ENCODE measurements at places on chromosomes 12 and 14. TPM values are rescaled to one million over a fixed set of nuclear protein-coding genes. Genes with fewer than 3 reads are reported as not detected.
A peak's percentile ranks its signal among the peaks of the same experiment; 100 is the strongest.

The DENND5B gene
- 60.4 TPM for total RNA-seq

The P3H3 gene
- total RNA-seq, result 18.8 TPM

The POTEM gene
- 45.0 TPM for total RNA-seq

The SALL2 gene
- total RNA-seq, result 4.1 TPM

The RD3L gene
- total RNA-seq, result not detected

DNA sequence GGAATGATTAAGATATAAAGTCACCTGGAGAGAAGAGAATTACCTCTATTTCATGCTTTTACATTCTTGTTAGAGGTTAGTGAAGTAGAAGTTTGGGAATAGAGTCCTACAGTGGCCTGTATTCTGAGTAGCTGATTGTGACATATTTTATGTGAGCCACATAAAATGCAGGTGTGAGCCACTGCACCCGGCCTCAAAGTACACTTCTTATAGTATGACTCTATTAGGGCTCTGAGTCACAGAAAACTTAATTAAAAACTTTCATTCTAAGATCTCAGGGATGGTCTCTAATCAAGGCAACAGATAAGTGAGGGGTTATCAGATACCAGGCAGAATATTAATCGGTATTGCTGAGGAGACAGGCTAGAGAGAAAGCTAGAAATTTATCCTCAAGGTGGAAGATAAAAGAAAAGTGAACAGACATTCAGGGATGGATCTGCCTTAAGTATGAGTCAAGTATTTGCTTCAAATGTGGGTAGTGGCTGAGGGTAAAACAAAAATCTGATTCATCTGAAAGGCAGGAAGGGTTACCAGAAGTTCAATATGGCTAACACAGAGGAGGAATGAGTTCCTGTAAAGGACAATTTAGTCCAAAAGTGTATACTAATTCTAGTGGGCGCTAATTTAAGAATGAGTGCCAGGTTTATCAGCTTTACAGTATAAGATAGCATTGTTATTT, 5.5 kb upstream of the G2E3 start:
- H3K4me3 ChIP-seq, result no peak overlapping the region
- no peak overlapping the region for H3K27ac ChIP-seq
- no peaks in the 10 kb centered on the region for H3K4me1 ChIP-seq
- no peak for DNase-seq
- no peaks in the 10 kb centered on the region for H3K36me3 ChIP-seq

DNA sequence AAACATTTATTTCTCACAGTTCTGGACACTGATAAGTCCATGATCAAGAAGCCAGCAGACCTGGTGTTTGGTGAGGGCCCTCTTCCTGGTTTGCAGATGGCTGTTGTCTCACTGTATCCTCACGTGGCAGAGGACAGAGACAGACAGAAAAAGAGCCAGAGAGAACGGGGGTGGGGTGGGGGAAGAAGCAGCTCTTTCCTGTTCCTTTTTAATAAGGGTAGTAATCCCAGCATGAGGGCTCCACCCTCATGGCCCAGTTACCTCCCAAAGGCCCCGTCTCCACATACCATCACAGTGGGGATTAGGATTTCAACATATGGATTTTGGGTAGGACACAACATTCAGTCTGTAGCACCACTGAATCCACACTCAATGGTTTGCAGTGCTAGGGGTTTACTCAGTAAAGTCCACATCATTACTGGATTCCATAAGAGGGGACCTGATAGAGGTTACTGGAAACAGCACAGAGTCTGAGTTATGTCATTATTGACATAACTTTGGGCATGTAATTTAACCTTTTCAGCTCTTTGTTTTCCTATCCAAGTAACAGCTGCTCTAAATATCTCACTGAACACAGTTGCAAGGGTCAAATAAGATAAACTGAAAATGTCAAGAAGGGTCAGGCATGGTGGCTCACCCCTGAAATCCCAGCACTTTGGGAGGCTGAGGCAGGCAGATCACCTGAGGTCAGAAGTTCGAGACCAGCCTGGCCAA, 53.2 kb downstream of the RPAP3 start:
- no peaks in the 10 kb centered on the region for H3K36me3 ChIP-seq

DNA sequence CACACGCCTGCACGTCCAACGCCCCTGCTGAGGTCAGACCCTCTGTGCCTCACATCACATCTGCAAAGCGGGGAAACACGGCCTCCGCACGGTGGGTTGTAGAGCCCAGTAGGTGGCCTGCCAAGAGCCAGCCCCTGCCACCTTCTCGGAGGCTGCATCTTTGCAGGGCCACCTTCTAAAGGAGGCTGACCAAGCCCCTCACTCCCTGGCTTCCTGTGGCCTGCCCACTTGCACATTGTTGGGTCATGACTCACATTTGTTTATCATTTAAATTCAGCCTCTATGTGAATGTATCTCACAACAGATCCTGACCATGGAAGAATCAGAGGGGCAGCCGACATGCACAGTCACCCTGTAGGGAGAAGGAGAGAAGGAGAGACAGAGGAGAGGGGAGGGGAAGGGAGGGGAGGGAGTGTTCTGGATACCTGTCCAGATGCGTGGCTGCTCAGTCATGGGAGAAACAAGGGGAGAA, 319.5 kb upstream of the DIO3 start:
- no peak overlapping the region for H3K4me3 ChIP-seq
- H3K27ac ChIP-seq, result no peak overlapping the region
- H3K36me3 ChIP-seq, result no peaks in the 10 kb centered on the region
- no peaks in the 10 kb centered on the region for H3K27me3 ChIP-seq
- DNase-seq, result no peak

DNA sequence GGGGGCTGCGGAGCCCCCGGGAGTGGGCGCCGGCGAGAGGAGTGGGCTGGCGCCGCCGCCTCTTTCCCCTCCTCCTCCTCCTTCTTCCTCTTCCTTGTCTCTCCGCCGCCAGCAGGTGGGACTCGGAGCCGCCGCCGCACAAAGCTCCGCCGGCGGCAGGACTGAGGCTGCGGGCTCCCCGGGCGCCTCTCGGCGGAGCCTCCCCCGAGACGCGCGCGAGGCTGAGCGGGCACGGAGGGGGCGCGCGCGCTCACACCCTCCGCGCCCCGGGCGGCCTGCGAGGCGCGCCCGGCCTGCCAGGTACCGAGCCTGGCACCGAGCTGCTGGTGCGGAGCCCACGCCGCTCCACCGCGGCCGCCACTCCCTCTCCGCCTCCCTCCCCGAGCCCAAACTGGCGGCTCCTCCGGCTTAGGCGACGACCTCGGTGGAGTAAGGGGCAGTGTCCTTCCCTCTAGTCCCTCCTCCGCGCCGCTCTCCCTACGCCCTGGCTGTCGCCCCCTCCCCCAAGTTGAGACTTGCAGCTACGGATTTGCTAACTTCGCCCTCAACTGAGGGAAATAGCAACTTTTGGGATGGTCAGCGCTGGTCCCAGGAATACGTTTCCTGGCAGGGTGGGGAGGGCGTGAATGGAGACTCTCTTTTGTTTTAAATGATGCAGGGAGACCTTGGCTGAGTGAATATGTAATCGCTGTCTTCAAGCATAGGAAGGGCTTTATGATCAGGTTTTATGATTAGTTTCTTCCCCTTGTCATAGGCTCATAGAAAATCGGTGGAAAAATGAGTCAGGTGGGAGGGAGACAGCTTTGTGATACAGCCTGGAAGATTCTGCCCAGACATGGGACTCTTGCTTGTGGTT, 199.5 kb upstream of the CAND1 start:
- H3K27ac ChIP-seq, result no peak overlapping the region
- H3K4me1 ChIP-seq, result peaks cover 6% of the 10 kb centered on the region
- peak; percentile 40 for DNase-seq

DNA sequence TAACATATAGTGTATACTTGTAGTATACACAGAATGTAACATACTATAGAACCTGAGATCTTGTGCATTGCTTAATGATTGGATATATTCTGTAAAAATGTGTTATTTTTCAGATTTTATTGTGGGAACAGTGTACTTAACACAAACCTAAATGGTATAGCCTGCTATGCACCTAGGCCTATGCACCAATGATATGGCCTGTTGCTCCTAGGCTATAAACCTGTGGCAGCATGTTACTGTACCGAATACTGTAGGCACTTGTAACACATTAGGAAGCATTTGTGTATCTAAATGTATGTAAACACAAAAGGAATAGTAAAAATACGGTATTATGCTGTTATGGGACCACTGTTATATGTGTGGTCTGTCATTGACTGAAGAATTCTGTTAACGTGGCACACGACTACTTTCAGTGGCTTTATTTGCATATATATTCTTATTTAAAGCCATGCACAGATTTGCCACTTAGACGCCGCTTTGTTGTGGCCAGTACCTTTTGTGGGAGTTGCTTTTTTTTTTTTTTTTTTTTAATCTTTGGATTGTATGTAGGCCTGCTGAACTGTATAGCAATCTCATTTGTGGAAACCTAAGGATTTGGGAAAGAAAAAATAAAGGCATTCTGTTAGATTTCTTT, 7.4 kb downstream of the PAPOLA start:
- H3K27me3 ChIP-seq, result no peaks in the 10 kb centered on the region
- peaks cover 20% of the 10 kb centered on the region for H3K4me1 ChIP-seq
- H3K36me3 ChIP-seq, result no peaks in the 10 kb centered on the region
- H3K4me3 ChIP-seq, result no peak overlapping the region

- no peak for DNase-seq
- peak overlapping the region; percentile 91 for H3K4me3 ChIP-seq
These were observed 390 bp downstream of the BRAP start for GRCh38 chr12:111685322-111685810.

DNA sequence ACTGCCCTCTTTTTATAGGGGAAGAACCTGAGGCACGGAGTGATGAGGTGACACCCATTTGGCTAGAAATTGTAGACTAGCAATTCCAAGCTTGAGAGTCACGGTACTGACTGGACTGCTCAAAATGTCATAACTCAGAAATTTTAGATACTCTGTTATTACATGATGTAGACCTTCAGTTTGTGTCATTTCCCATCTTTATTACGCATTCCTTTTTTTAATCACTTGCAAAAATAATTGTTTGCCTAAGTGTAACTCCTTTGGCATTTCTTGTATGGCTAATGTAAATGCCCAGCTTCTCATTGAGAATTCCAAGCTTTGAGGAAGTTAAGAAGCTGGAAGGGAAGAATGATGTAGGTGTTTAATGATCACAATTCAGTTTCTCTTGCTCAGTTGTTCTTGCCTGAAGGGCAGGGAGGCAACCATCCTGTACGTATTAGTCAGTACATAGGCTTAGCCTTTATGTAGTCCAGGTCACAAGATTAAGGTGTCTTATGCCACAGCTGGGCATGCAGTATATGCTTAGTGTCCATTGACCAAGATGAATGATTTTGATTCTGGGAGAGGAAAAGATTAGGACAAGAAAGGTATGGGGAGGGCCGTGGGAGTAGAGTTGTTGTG, 68.2 kb upstream of the EVL start:
- no peaks in the 10 kb centered on the region for H3K4me1 ChIP-seq
- no peak for DNase-seq
- no peak overlapping the region for H3K27ac ChIP-seq
- H3K36me3 ChIP-seq, result no peaks in the 10 kb centered on the region
- no peaks in the 10 kb centered on the region for H3K27me3 ChIP-seq
- H3K4me3 ChIP-seq, result no peak overlapping the region

GRCh38 chr14:21168055-21168454, 12.2 kb upstream of the OR5AU1 start:
- no peaks in the 10 kb centered on the region for H3K4me1 ChIP-seq
- H3K27me3 ChIP-seq, result no peaks in the 10 kb centered on the region

- H3K27ac ChIP-seq, result no peak overlapping the region
- DNase-seq, result no peak
- no peaks in the 10 kb centered on the region for H3K27me3 ChIP-seq
These were observed 31.5 kb upstream of the ANO6 start for GRCh38 chr12:45184147-45184963.

GRCh38 chr14:87628129-87628528, 364.9 kb downstream of the GALC start:
- no peaks in the 10 kb centered on the region for H3K27me3 ChIP-seq
- peak; percentile 58 for DNase-seq
- H3K4me1 ChIP-seq, result peaks cover 8% of the 10 kb centered on the region
- no peak overlapping the region for H3K27ac ChIP-seq

DNA sequence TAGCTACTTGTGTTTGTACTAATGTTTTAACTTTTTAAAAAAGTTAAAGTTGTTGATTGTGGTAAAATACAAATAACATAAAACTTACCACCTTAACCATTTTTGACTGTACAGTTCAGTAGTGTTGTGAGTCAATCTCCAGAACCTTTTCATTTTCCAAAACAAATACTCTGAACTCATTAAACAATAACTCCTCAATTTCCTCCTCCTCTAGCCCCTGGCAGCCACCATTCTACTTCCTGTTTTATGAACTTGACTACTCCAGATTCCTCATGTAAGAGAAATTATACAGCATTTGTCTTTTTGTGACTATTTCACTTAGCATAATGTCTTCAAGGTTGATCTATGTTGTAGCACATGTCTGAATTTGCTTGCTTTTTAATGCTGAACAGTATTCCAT, 299.1 kb upstream of the AMIGO2 start:
- H3K27ac ChIP-seq, result no peak overlapping the region
- no peak for DNase-seq
- no peaks in the 10 kb centered on the region for H3K27me3 ChIP-seq
- peaks cover 6% of the 10 kb centered on the region for H3K4me1 ChIP-seq

DNA sequence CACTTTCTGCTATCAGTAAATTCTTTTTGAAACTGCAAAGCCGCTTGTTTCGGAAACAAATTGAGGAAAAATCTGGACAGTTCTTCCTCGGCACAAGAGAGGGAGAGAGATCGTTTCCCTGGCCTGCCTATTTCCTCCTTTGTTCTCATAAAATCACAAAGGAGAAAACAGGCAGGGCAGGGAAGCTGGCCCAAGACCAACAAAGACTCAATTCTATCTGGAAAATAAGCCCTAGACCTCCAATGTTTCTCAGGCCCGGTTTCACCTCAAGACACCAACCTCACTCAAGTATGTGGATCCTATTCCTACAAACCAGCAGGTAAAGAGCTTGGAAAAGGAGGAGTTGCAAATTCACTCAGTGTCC, 19.5 kb downstream of the DICER1 start:
- H3K27me3 ChIP-seq, result no peaks in the 10 kb centered on the region
- H3K4me1 ChIP-seq, result peaks cover 59% of the 10 kb centered on the region
- no peaks in the 10 kb centered on the region for H3K36me3 ChIP-seq
- DNase-seq, result peak; percentile 31

GRCh38 chr12:120783197-120783596, 57.6 kb downstream of the ACADS start:
- H3K4me1 ChIP-seq, result no peaks in the 10 kb centered on the region
- H3K27ac ChIP-seq, result no peak overlapping the region
- no peak for DNase-seq
- H3K27me3 ChIP-seq, result no peaks in the 10 kb centered on the region
- no peak overlapping the region for H3K4me3 ChIP-seq

- H3K27me3 ChIP-seq, result no peaks in the 10 kb centered on the region
- H3K36me3 ChIP-seq, result no peaks in the 10 kb centered on the region
- no peaks in the 10 kb centered on the region for H3K4me1 ChIP-seq
- no peak overlapping the region for H3K27ac ChIP-seq
- no peak for DNase-seq
These were observed 67.8 kb downstream of the CD163L1 start for GRCh38 chr12:7376196-7376595.

GRCh38 chr12:113418213-113418879, 3.8 kb upstream of the SDSL start:
- H3K36me3 ChIP-seq, result no peaks in the 10 kb centered on the region
- no peak overlapping the region for H3K4me3 ChIP-seq
- no peaks in the 10 kb centered on the region for H3K27me3 ChIP-seq
- peak; percentile 22 for DNase-seq
- H3K4me1 ChIP-seq, result peaks cover 7% of the 10 kb centered on the region
- no peak overlapping the region for H3K27ac ChIP-seq
